NCI-H2107 (cell line): ENCODE measurements at places on chromosomes 4 and X.
A peak's percentile ranks its signal among the peaks of the same experiment; 100 is the strongest.

- peak; percentile 5 for DNase-seq
Observed at GRCh38 chr4:7828011-7828720, 111.5 kb downstream of the AFAP1 start.

DNA sequence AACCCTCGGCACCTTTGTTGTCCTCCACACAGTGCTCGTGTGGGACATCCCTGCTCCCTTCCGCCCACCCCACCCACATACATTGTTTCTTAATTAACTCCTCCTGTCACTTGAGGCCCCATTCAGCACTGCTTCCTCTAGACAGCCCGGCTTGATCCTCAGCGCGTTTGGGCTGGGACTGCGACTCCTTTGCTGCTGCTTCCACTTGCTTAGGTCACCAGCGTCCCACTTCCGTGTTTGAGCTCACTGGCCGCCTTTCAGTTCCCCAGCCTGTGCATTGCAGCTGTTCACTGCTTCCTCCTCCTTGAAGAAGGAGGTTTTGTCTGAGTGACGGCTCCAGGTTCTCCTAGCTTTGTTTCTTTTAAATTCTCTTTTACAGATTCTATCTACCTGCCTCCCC is 16.1 kb downstream of the RNF4 start:
- DNase-seq: no peak

DNA sequence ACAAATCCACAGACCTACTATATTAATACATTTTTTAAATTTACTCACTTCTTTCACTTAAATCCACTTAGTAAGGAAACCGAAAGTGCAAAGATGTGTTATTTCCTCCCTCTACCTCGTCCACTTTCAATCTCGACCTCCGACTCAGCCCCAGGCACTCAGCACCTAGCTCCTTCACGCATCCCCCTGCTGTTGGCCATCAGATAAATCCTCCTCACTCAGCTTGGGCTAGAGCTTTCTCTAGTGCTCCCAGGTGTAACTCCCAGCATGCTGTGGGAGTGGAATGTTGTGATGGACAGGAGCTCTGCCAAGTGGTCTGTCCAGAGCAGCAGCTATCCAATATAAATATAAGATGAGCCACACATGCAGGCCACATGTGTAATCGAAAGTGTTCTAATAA is 26.7 kb upstream of the TEC start:
- DNase-seq: no peak

DNA sequence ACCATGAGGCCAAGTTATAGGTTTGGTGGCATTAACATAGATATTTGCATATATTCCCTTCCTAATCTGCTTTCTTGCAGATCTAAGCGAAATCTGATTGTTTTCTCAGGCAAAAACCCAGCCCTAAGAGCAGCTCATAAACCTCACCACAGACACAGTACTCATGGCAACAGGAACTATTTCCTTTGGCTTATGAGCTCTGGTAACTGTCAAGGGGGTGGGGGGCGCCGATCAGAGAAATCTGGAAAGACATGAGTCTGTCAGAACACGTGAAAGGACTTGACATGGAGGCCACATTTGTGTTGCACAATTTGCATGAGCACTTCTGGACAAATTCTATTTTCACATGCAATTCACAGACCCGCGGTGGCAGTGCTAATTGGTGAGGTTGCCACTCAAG is 83.7 kb downstream of the MGST2 start:
- no peak for DNase-seq

- no peak for DNase-seq
Observed at GRCh38 chr4:184844742-184845141, 19.0 kb upstream of the ACSL1 start.

DNA sequence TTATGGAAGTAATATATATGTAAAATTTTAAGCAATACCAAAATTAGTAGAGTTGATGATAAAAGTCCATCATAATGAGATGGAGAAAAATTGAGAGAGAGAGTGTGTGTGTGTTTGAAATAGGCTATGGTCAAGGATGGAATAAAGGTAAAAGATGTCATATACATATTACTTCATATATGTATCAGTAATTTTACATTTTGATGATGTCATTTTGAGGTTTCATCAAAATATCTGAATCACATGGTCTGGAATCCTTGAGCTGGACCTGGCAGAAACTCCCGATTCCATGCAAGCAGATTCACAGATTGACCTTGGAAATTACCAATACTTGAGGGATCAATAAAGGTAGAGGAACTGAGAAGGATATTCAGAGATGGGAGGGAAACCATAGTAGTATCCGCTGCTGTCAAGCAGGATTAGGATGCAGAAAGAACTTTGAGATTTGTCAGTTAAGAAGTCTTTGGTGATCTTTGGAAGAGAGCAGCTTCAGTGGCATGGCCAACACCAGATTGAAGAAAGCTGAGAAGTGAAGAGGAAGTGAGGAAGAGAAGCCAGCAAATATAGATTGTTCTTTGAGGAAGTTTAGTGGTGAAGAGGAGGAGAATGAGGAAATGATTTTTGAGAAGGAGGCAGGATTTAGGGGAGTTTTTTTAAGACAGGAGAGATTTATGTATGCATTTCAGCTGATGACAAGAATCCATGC is 21.5 kb downstream of the DNAAF6 start:
- no peak for DNase-seq

DNA sequence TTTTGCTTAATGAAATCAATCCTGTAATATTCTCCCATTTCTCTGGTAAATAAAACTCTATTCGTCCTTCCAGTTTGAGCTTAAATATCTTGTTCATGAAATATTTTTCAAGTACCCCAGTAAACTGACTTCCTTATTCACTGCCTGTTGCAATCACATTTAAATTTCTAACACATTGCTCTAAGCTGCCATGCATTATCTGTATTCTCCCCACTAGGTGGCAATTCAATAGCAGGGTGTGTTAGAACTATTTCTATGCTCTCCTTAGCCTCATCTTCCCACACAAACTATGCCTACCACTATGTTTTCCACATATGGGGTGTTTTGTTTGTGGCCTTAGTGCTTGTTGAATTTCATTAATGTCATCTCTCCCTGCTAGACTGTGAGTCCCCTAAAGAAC is 377.1 kb upstream of the HS3ST1 start:
- DNase-seq: no peak

GRCh38 chr4:32624943-32625603 is 1904.9 kb downstream of the PCDH7 start:
- DNase-seq: no peak

- no peak for DNase-seq
Observed at GRCh38 chrX:21932292-21933002, 8.1 kb upstream of the SMS start.

GRCh38 chr4:25178838-25179261 is 18.6 kb upstream of the SEPSECS start:
- DNase-seq: no peak

- no peak for DNase-seq
Observed at GRCh38 chr4:25291158-25291733, 21.3 kb upstream of the ZCCHC4 start.

GRCh38 chr4:73803213-73803612 is 33.3 kb upstream of the CXCL6 start:
- DNase-seq: no peak

GRCh38 chr4:46249106-46249505 is 125.3 kb upstream of the GABRG1 start:
- DNase-seq: no peak

GRCh38 chr4:152591396-152591795 is 55.5 kb upstream of the FBXW7 start:
- DNase-seq: peak; percentile 38

DNA sequence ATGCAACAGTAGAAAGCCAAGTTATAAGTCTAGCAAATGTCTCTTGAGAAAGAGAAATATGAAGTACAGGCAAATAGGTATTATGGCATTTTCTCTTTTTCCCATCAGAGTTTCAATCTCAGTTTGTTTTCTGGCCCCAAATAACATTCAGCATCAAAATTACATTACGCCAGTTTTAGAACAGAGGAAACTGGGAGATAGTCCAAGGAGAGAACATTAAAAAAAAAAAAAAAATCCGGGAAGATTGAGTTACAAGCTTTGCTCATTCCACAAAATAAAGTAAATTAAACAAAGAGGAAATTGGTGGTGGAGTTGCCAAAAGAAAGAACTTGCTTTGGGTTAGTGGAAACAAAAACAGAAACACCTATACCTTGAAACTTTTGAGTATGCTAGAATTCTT is 50.4 kb upstream of the IL13RA2 start:
- DNase-seq: no peak

GRCh38 chr4:159370286-159370685 is 267.4 kb downstream of the RAPGEF2 start:
- DNase-seq: no peak

- no peak for DNase-seq
Observed at GRCh38 chrX:112056476-112056875, 26.1 kb downstream of the TRPC5 start.

GRCh38 chrX:120740072-120740471 is 110.2 kb upstream of the C1GALT1C1 start:
- no peak for DNase-seq

- DNase-seq: no peak
Observed at GRCh38 chr4:79160962-79161361, 164.9 kb downstream of the NAA11 start.
